ENCODE measurements at places on chromosomes 7 and 10. TPM values are rescaled to one million over a fixed set of nuclear protein-coding genes. Genes with fewer than 3 reads are reported as not detected.
A peak's percentile ranks its signal among the peaks of the same experiment; 100 is the strongest.

- DNase-seq, result no peak
Observed at GRCh38 chr7:18653381-18654155, 158.0 kb downstream of the HDAC9 start.

AQP1 gene
- total RNA-seq, result 0.82 TPM

DNA sequence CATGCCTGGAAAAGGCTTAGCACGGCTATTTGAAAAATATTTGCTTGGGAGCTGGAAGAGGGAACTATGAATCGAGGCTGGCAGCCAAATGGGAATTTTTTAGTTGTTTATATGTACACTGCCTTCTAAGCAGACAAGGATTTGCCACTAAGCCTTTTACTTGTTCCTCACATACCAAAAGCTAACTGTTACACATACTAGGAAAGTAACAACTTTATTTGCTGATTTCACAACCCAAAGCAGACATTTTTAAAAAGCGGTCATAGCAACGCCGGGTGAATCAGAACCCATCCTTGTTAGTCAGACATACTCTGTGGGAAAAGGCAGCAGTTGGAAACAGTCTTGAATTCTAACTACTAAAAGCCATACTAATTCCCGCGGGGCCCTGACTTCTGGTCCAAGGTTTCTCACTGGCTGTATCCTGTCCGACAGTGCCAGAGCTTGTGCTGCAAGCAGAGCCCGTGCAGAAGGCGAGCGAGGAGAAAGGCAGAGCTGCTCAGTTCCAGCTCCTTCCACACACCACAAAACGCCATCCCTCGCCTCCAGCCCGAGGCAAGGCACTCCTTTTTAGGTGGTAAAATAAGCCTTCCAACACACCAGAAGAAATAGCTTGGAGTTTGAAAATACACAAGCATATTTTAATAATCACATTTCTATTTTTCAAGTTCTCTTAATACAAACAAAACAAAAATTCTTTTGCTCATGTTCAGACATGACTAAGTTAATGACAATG, 89.2 kb downstream of the RNF216 start:
- DNase-seq, result peak; percentile 65

DNA sequence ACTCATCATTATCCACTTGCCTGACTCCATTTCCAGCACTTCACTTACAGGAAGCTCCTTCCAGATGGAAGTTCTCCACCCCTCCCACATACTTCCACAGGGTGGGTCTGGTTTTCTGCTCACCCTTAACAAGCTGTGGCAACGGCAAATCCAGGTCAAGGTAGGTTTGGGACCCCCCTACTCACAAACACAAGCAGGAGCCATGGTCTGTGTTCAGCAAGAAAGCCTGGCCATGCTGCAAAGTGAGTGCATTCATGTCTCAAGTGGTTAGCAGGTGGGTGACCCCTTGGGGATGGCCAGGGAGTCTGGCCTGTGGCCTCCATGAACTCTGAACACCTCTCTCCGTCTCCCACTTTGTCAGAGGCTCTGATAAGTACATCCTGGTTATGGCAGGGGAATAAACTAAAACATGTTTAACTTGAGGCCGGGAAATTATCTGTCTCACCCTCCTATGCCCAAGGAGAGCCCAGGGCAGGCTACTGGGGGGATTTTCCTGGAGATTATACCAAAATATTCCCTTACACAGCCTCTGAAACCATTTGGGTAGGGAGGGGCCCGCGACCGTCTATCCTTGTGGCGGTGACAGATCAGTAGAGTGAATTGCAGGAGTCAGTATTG, 844 bp downstream of the XPNPEP1 start:
- no peak for DNase-seq

DNA sequence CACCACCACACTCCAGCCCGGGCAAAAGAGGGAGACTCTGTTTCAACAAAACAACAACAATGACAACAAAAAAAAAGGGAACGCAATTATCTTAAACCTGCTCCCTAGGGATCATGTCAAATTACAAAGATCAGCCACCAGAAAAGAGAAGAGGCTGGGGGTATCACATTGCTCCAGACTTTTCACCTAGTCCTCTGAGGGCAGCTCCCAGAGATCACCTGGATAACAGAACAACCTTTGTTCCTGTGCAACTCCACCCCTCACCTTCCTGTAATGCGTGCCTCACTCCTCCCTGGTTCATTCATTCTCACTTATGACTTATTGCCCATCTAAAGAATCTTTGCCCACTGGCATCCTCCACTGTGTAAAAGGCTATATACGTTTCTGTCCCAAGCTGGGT, 31.8 kb downstream of the SVOPL start:
- DNase-seq, result no peak

DNA sequence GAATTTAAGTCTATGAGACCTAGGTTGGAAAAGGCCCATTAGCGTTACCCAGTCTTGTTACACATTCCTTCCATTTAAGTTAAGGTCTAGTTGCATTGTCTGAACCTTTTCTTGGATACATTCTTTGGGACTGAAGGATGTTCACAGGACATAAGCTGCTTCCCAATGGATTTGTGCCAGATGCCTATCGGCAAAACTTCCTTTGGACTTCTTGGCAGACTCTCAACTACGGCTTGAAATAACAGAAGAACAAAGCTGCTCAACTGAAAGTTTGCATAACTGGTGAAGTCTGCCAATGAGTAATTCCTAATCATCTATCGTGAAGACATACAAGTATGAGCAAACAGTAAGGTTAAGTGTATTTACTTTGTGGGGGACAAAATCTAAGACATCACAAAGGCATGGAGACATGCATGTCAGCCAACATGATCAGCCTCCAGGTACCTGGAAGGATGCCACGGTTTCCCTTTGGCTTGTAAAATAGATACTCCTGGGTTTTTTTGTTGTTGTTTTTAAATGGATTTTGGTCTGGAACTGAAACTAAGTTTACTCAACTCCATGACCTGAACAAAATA, 35.4 kb downstream of the MALSU1 start:
- DNase-seq, result no peak

TYW1B gene
- 5.6 TPM for total RNA-seq

- no peak for DNase-seq
Observed at GRCh38 chr7:139825666-139826290, 3.3 kb upstream of the TBXAS1 start.

DNA sequence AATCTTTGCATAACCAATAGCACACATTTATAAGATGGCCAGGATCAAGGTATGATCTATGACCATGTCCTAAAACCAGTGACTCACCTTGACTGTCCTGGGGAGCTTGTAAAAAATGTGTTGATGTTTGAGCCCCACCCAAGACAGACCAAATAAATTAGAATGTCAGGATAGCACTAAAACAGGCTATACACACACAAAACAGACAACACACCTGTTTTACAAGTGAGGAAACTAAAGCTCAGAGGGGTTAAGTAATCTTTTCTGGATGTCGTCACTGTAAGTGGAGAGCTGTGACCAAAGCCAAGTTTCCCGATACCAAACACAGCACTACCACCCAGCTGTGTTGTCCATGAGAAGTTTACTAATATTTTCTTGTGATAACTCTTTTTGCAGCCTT, 84.5 kb downstream of the AVL9 start:
- DNase-seq, result no peak

DNA sequence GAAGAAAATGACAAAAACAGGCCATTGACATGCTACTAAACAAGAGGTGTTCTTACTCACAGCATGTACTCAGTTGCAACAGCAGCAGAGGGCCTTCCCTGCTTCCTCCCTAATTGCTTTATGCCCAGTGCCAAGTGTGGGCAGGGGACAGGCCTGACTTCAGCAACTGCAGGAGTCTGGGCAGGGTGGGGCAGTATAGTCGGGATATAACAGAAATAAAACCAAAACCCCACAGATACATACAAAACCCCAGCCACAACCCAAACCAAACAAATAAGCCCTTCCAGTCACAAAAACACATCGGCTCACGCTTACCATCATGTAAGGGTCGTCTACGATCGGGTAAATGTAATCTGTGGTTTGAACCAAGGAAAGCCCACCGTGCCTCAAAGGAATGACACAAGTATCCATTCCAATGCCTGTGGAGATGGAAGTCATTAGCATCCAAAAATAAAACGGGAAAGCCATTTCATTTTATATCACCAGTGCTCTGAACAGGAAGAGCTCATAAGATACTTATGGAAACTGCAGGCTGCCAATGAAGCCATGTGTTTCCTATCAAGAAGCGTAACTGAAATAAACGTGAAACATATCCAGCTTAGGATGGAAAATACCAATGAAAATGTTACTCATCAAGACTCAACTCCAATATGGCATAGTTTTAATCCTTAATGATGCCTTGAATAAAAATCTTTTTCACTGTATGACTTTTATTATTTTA, 9.5 kb downstream of the SEPHS1 start:
- no peak for DNase-seq

STEAP1B gene
- total RNA-seq, result not detected

DNA sequence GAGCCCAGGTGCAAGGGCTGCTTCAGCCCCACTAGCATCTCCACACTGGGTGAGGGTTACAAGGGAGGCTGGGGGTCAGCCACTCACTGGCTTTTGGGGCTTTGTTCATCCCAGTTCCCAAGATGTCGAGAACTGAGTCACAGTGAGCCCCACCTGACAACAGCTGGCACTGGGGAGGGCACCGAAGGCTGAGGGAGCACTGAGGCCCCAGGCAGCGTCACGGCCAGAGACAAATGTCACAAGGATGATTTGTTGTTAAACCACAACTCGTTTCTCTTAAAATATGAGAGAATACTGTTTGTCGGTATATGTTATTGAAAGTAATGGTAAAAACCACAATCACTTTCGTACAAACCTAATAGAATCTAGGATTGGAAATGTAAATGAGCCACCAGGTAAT, 219.9 kb downstream of the CELF2 start:
- DNase-seq, result no peak

DNA sequence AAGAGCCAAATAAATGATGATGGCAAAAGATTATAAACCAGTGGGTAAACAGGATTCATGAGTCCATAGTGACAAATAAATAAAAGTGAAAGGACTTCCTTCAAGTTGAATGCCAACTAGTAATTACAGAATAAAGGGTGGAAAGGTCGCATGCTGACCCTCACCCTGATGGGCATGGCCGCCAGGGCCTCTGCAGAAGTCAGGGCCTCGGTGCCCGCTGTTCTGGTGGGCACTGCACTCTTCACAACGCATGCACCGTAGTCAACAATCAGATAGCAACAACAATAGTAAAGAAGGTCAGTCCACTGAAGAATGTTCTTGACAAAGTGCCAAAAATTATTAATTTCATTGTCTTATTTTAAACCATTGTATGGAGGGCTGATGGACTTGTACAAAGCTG, 123.2 kb upstream of the LANCL2 start:
- no peak for DNase-seq

DNA sequence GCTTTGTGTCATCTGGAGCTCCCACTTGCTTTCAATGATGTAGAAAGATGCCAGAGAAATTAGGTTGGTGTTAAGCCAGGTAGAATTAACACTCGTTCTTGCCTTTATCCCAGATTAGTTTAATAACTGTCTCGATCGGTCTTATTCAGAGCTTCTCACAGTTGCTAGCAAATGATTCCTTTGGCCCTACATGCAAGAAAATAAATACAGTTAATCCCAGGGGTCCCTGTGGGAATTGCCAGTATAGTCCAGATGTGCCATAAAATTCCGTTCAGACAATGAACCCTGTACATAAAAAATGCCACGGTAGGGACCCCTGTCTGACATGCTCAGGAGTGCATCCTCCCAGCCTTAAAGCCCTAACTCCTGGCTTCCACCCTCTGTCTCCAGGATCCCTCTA, 207.5 kb downstream of the ARHGAP12 start:
- DNase-seq, result no peak

A1CF gene
- total RNA-seq, result not detected

GRCh38 chr7:117269886-117270285, 53.0 kb downstream of the WNT2 start:
- DNase-seq, result no peak

GRCh38 chr7:117724898-117725297, 148.3 kb downstream of the CTTNBP2 start:
- no peak for DNase-seq

C1QL3 gene
- total RNA-seq, result not detected
